ENCODE measurements at places on chromosomes 4 and X.

DNA sequence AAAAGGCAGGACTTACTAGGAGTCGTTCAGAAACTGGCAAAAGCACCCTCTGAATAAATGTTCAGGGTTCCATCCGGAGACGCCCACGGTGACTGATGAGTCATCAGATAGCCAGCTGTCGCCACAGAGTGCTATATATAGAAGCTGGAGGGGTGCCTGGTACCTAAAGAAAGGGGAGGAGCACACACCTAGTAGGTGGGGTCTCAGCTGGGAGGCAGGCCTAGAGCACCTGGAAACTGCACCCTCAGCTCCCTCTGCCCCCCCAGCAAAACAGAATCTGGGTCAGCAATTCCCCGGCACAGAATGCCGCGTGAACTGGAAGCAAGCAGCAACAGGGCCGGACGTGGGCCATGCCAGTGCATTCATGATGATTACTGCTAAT, 242.0 kb downstream of the BCOR start:
- DNase-seq: peak; percentile 77

DNA sequence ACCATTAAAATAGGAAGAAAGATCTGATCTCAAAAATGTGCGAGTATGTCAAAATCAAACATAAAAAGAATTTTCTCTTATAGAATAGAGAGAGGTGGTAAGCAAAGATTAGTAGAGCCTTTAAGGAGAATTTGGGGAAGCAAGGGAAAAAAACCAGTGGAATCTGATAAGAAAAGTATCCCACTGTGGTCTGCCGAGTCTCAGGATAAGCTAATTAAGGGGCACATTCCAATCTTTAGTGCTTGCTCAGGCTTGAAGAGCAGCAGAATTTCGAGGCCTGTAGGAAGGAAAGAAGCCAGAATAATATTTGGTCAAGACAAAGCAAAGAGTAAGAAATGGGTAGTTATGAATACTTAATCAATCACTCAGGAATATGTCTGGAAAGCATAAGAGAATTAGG, 13.0 kb downstream of the STATH start:
- no peak for DNase-seq

- no peak for DNase-seq
Measured at GRCh38 chr4:27023366-27023765, 162.7 kb downstream of the STIM2 start.

GRCh38 chrX:78139160-78140123, at the start of gene TAF9B:
TAF9B (minus strand) TSS chrX:78139650; CDS start chrX:78139611, 39 bp downstream.
- DNase-seq: peak; percentile 78

- DNase-seq: no peak
Measured at GRCh38 chrX:103155201-103155600, 59.7 kb upstream of the BEX4 start.

DNA sequence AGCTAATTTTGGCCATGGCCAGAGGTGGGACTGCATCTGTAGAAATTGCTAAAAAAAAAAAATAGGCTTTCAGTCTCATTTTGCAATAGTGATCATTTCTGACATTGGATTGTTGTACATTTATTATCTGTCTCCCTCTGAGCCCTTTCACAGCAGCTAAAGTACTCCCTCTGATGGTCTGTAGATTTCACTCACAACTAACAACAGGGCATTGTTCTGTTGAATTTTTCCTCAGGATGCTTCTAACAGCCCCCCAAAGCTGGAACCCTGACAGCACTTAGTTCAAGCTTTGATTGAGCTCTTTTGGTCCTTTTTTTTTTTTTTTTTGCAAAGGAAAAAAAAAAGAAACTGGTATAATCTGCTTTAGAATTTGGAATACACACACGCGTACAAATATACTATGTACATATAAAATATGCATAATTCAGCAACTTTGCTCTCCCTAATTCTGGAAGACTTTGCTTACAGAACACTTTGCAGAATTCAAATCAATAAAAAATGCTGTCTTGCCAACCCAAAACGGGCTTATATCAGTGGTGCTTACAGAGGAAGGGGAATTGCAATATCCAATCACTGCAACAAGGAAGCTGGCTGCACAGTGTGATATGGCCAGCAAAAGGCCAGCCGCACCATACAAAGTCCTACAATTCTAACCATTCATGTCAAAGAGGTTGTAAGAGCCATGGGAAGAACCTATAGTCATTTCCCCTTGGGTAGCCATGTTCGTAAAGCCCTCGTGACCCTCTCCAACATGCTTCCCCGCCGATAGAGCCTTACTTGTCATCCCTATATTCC, 406.4 kb downstream of the SMARCA1 start:
- DNase-seq: no peak

GRCh38 chr4:189088780-189089179, 851.9 kb upstream of the FRG1 start:
- no peak for DNase-seq

- DNase-seq: no peak
Measured at GRCh38 chr4:56112377-56112776, 163.6 kb downstream of the CEP135 start.

DNA sequence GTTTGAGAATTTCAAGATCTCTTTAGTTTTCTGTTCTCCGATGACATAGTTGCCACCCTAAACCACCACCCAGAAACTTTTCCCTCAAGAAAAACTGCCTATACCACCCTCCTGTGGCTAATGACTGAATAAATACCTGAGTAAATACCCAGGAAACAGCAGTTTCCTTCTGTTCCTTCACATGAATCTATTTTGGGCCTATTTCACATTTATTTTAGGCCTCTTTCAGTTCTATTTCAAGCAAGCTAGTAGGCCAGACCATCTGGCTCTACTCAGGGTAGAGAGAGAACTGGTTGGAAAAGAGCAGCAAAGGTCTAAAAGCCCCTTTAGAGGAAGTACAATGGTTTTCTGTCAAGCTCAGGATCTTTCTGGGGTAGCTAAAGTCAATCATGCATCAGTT, 23.4 kb downstream of the ARHGEF9 start:
- no peak for DNase-seq

GRCh38 chr4:53315300-53315699, 50.6 kb downstream of the SCFD2 start:
- DNase-seq: no peak

DNA sequence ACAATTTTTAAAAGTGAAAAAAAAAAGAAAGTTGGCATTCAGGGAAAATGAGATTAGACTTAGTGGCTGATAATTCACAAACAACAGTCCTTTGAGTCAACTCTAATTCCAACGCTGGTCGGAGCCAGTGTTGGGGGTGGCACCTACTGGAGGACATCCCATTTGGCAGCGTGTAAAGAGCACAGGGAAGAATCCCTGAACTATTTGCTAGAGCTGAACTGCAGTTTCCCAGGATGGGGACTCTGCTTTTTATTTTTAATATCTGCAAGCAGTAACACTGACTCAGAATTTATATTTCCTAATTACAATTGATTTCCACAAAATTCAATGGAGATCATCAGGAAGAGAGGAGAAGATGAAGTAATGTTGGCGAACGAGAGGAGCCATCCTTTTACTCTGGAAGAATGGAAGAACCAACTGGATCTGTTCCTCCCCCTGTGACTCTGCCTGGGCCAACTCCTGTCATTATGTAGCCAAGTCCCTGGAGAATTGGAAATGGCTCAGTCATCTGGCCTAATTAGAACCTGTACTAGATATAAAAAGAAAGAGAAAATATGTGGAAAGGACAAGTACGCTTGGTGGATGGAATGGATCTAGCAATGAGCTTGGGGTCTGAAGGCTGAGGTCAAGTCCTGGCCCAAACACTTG, 76.7 kb downstream of the IRF2 start:
- DNase-seq: no peak

DNA sequence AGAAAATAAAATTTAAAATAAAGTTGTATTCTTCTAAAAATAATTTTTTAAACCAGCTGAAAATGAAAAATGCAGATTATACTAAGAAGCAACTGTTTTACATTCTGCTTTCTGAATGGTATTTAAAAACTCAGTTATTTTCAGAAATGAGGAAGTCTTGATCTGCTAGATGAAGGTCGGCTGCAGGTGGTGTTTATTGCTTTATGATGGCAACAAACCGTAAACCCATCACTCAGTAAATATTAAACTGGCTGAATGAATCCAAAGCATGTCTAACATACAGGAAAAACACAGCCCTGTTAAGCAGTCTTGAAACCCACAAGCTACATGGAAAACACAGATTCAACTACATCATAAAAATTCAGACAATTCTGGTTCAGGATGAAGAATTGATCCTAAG, 29.3 kb downstream of the DYNLT3 start:
- DNase-seq: no peak

- no peak for DNase-seq
Measured at GRCh38 chr4:166143227-166143626, 270.2 kb downstream of the TLL1 start.

GRCh38 chr4:59612235-59612634, 1587.9 kb upstream of the ADGRL3 start:
- no peak for DNase-seq

DNA sequence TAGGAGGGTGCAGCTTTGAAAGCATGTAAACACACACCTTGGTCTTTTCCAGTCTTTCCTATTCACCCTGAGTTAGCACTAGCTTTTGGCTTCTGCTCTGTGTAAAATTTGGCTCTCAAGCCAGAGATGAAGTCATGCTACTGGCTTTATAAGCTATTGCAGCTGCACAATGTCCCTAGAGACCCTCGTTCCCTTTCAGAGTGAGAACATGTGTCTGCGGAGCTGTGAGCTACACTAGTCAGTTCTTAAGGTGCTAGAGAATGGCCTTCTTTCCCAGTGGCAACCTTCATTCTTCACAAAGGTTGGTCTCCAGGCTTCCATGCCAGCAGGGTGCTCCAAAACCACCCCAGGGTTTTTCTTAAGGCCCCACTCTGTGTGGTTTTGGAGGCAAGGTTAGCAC, 199.1 kb downstream of the SPATA18 start:
- DNase-seq: no peak

DNA sequence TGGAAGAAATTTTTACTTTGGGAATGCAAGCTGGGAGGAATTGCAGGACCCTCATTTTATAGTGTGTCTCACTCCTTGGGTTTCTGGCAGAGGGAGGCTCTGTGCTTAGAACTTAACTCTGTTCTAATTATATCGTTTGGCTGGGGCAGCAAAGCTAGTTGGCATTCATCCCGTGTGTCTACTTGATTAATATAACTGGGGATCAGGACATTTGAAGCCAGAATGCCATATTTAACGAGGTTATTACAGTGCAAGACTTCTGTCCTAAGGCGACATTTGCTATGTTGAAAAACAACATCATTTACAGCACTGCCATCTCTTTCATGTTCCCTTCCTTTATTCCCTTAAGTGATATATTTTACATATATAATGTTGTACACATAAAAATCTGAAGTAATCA, 179.1 kb upstream of the TBC1D9 start:
- DNase-seq: no peak

GRCh38 chr4:59729321-59729720, 1470.8 kb upstream of the ADGRL3 start:
- DNase-seq: no peak

GRCh38 chr4:41594432-41594831, 56.5 kb downstream of the LIMCH1 start:
- no peak for DNase-seq

DNA sequence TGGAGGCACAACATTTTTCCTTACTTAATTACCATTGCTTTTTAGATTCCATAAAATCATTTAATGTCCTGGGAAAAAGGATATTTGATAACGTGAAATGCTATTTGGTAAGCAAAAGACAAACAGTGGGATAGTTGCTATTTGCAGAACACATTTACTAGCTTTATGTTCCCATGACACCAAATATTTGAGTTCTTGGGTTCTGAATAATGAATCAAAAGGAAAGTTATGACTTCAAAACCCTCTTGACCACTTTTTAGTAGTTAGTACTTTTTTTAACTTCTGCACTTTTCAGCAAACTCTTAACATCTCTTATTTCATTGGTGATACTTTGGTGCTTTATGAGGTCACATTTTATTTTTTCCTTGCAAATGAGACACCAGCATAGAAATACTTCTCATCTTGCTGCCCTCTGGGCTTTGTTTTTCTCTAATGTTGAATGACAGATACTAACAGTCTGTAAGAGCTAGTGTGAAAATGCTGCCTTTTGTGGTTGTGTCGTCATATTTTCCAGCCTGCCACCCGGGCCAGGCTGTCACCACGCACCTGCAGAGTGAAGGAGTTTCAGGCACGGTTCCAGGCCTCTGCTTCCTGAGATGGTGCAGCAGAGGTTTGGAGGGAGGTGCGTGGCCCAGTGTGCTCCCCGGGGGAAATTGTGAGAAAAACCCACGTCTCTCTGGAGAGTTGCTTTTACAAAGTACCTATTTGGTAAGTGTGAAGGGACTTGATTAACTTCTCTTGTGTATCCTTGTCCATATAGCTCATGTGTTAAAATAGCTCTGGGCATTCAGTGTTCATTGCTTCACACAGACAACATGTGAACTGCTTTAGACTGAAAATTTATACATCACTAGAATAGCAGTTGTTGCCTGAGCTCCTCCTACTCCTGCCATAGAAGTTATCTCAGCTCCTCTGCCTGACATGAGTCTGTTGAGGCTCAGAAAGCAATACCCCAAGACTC, 34.7 kb downstream of the MSL3 start:
- DNase-seq: peak; percentile 56

GRCh38 chrX:106415276-106415895, 196.4 kb upstream of the RADX start:
- DNase-seq: no peak

DNA sequence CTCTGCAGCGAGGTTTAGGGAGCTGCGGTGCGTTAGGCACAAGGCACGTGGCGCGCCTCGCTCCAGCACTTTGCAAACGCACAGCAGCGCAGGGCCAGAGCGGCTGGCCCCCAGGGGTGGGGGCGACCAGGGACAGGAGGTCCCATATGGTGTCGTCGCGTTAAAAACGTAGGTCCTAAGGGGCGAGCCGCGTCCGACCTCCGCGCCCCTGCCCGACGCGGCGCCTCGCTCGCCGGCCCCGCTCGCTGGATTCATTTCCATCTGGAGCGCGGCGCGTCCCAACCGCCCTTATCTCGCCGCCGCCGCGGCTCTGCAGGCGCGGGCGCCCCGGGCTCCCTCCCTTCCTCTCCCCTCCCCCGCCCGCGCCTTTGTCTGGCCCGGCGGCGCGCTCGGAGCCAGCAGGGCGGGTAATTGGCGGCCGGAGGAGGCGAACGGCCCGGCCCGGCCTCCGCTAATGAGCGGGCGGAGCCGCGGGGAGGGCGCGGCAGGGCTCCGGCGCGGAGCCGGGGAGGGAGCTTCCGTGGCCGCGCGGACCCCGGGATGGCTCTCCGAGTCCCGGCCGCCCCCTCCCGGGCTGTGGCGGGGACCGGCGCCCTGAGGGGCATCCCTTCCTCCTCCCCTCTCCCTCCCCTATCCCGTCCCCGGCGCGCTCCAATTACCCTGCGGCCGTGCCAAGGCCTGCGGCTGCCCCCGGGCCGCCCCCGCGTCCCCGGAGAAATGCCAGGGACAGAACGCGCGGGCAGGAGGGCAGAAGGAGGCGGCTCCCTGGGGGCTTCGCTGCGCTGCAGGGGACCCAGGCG, 409.0 kb downstream of the BCOR start:
- peak; percentile 28 for DNase-seq
